ENCODE measurements at places on chromosomes 3 and 15.

DNA sequence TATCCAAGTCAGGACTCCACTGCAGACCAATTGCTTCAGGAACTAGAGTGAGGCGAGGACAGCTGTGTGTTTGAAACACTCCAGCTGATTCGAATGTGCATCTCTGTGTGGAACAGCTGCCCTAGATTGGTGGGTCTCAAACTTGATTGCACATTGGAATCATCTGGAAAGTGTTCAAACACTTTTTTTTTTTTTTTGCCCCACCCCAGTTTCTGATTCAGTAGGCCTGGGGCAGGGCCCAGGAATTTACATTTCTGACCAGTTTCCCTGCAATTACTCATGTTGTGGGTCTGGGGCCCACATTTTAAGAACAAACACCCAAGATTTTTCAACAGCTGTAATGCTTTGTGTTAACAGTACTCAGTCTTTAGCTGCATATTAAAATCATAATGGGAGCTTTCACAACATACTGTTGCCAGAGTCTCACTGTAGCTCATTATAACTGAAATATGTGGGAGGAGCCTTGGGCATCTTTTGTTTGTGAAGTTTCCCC, 156.6 kb downstream of the NR1D2 start:
- no peak for DNase-seq

- no peak for DNase-seq
These were observed 124.4 kb upstream of the FOXB1 start for GRCh38 chr15:59879506-59880265.

GRCh38 chr15:41915255-41915994, 21.6 kb upstream of the SPTBN5 start:
- no peak for DNase-seq

DNA sequence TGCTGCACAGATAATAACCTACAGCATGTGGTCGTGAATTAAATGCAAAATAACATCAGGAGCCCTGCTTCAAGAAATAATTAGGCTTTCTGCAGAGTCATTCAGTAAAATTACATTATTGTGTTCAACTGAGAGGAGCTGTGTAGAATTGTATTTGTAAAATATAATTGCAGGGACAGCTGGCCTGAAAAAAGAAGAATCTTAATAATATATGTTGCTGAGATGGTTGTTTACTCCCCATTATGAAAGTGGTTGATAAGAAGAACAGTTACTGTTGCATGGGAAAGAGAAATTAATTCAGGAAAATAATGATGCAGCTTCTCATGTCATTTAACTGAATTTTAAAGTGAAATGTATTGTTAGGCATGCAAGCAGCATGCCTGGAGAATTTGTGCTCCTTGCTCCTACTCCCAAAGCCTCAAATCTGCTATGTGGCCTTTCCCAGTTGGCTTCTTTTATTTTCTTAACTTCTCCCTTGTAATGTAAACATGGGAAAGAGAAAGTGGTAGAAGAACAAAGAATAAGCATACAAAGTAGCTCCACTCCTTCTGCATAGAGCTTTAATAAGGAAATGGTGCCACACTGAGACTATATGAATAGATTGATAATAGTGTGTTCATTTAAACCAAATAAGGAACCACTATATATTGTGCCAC, 100.1 kb downstream of the VGLL3 start:
- no peak for DNase-seq

DNA sequence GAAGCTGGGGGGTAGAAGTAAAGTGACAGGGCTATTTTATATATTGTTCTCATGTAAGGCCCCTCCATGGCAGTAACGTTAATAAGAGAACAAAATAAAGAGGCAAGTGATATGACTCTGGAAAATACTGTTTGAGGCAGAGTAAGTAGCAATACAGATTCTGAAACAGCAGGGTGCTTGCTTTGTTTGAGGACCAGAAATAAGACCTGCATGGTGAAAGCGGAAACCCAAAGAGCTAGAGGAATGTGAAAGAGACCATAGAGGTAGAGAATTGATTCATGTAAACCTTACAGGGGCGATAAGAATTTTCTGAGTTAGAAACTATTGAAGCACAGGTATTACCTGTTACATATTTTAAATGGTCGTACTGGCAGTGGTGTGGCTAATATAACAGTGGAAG, 1517.1 kb downstream of the SI start:
- no peak for DNase-seq

- no peak for DNase-seq
These were observed 355.0 kb downstream of the ERC2 start for GRCh38 chr3:56113231-56113630.

- no peak for DNase-seq
These were observed 40.4 kb downstream of the CACNA1D start for GRCh38 chr3:53534676-53535400.
